ENCODE measurements at places on chromosomes 1 and 21.

DNA sequence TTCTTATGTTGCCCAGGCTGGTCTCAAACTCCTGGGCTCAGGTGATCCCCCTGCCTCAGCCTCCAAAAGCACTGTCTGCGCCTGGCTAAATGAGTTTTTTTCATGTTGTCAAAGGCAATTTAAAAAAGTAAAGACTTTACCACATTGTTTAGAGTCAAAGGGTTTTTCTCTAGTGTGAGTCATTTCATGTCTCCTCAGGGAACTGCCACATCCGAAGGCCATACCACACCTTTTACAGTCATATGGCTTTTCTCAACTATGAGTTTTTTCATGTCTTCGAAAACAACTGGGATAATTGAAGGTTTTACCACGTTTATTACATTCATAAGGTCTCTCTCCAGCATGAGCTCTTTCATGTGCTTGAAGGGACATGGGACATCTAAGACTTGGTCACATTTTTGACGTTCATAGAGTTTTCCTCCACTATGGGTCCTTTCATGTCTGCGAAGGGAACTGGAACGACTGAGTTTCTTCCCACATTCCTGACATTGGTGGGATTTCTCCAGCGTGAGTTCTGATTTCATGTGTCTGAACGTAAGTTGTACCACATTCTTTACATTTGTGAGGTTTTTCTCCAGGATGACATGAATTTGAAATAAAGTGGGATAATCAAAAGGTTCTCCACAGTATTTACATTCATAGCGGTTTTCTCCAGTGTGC is 65.6 kb downstream of the UCHL5 start:
- ATAC-seq, result no peak

DNA sequence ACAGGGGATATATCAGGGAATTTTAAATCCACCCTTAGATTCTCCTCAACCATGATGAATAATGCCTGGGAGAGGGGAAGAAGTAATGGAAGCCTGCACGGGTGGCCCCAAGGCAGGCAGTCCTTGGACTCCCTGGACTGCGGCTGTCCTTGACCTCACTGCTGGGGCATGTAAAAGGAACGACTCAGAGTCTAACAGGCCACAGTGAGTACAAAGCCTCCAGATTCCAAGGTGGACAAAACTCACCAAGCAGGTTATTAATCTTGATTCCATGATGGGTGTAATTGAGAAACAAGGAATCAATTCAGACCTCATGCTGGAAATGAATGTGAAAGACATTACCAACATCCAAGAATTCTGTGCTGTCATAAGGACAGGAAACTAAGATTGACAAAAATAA is 13.0 kb upstream of the ARHGAP29 start:
- no peak for ATAC-seq

- no peak for ATAC-seq
These were observed 35.2 kb upstream of the EDEM3 start for GRCh38 chr1:184789884-184790283.

GRCh38 chr1:70333245-70333644 is 21.3 kb downstream of the ANKRD13C start:
- ATAC-seq, result no peak

- ATAC-seq, result no peak
These were observed 19.3 kb upstream of the TBX19 start for GRCh38 chr1:168261390-168261789.

DNA sequence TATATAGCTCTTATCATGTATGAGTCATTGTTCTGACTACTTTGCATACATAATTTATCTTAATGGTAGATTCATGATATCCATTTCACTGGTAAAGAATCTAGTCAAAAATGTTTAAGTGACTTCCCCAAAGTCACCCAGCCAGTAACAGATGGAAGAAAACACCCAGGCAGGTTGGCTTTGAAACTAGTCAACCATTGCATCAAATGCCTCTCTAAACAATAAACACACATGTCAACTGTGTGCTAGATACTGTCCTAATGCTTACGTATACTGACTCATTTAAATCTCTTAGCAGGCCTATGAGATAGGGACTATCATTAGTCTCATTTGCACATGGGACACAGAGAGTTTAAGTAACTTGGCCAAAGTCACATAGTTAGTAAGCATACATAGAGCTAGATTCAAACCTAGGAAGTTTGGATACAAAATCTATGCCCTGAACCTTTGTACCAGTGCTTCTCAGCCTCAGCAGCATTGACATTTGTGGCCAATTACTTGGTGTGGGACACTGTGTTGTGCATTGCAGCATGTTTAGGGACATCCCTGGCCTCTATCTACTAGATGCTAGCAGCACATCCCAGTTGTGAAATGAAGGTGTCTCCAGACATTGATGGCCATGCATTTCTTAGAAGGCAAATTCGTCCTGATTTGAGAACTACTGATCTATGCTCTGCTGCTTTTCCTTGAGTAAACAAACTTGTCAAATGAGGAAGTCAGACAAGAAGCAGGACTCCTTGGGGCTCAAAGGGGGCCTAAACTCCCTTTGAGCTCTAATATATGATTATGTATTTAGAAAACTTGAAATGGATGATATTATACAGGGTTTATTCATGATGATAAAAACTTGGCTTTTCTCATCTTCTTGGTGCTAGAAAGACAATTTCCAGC is 316.3 kb downstream of the KCNH1 start:
- no peak for ATAC-seq

DNA sequence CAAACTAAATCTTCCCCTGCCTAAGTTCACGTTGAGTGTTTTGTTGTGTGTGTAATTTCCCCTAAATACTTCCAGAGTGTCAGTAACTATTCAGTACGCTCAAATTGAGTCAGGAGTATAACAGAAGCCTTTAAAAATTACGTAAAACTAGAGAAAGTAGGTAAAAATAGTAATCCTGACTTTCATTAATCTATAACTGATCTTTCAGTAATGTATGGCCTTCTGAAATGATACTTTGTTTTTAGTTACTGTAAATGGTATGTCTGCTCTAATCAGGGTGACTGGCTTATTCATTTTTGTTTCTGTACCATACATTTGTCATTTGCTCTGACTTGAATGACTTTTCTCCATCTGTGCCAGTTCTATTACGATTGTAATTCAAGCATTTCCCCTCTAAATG is 29.4 kb downstream of the MIER1 start:
- no peak for ATAC-seq

- ATAC-seq, result no peak
These were observed 21.1 kb upstream of the CDK18 start for GRCh38 chr1:205483372-205483771.

DNA sequence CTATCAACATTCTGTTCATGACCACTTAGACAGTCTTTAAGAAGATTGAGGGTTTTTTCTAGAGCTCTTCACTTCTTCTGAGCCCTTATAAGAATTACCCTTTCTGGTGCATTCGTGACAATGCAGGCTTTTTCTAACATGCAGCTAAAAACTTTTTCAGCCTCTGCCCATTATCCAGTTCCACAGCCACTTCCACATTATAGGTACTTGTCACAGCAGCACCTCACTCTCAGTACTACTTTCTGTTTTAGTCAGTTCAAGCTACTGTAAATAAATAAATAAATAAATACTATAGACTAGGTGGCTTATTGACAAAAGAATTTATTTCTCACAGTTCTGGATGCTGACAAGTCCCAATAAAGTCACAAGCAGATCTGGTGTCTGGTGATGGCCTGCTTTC is 284.4 kb upstream of the PKN2 start:
- ATAC-seq, result no peak

GRCh38 chr21:40678681-40679284 is 168.2 kb downstream of the DSCAM start:
- ATAC-seq, result no peak

DNA sequence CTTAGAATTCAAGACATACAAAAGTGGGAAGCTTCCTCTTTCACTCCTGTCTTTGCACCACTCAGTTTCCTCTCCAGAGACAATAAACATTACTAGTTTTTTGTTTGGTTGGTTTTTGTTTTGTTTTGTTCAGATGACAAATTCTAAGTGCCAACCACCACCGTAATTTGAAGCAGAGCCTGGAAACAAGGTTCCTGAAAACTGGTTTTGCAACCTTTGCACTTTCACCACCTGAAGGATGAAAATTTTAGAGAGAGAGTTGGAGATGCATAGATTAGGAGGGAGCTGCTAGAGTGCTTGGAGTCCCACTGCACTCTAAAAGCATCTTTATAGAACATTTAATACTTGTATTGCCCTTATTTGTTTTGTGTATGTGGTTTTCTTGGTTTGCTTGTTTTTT is 20.2 kb upstream of the MGST3 start:
- no peak for ATAC-seq

DNA sequence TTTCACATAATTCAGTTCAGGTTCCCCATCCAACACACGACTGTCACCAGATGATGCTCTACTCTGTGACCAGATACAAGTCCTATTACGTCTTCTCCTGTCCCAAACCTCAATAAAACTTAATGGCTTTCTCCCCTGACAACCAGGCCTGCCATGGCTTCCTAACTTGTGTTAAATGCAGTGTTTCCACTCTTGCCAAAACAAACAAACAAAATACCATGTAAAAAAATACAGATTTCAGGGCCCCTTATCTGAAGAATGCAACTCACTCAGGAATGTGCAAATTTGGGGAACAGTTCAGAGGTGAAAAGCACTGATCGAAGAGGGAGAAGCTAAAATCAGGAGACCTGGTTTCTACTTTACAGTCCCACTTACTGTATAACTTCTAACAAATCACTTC is 863 bp upstream of the NUF2 start:
- ATAC-seq, result no peak

DNA sequence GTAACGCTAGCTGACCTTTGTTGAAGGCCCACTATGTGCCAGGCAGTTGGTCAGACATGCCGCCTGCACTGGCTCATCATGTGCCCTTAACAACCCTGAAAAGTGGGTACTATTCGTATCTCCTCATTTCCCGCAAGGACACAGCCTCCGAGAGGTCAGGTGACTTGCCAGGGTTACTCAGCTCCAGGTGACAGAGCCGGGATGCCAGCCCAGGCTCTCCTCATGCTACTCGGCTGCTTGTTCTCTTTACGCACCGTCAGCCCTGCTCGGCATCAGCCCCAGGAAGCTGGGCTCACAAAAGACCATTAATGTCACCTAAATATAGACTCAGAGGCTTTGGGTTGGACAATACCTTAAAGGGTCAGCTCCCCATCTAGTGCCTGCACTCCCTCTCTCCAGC is 29.0 kb downstream of the GRHL3 start:
- no peak for ATAC-seq

GRCh38 chr1:3522564-3523265 is 68.2 kb downstream of the ARHGEF16 start:
- no peak for ATAC-seq

DNA sequence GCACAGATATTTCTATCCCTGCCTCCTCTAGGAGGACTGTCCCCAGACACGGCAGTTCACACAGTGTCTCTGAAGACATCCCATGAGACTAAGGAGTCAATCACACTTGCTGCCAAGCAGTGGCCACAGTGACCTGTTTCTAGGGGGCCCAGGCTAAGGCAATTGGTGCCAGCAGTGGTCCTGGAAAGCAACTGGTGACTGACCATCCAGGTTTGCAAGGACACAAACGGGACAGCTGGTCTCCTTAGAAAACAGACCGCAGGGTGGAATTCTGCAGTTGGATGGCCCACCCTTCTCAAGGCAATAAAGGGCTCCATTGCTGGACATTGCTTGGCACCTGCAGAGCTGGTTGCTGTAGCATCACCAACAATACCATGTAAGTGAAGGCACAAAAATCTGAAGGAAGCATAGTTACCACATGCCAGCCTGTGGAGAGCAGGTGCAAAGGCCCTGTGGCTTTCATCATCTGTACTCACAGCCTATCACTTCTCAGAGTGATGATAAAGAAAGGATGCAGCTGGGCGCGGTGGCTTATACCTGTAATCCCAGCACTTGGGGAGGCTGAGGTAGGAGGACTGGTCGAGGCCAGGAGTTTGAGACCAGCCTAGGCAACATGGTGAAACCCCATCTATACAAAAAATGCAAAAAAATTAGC is 81.5 kb downstream of the STUM start:
- no peak for ATAC-seq

DNA sequence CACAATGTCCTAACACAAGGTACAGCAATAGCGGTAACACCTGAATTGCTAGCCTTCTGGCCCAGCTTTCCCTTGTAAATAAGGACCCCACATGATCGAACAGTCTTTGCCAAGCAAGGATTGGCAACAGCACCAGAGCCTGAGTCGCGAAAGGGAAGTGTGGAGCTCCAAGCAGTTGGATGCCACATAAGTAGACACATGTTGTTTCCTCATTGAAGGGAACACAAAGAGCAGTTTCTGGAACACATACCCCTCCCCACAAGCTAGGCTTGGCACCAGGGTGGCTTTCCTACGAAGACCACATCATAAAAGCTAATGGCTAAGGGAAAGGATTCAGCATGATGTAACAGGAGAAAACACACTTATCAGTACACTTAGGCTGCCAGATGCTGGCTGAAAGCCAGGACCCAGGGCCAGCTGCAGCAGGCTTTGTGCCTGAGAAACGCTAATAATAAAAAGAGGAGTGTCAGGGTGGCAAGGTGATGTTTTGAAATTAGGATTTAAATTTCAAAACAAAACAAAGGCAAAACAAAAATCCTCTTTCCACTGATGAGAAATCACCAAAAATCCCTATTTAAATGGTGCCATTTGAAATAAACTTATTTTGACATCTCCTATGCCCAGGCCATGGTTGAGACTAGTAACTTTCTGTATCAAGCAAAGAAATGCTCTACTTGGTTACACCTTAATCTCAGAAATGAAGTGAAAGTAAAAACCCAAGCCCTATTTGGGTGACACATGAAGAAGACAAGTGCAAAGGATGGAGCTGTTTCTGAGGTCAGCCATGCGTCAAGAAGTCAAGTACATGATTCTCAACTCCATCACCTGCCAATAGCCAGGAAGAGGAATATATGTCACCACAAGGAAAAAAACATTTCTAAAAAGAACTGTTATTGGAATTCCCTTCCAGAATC is 11.9 kb upstream of the CPLANE2 start:
- peak; percentile 74 for ATAC-seq

DNA sequence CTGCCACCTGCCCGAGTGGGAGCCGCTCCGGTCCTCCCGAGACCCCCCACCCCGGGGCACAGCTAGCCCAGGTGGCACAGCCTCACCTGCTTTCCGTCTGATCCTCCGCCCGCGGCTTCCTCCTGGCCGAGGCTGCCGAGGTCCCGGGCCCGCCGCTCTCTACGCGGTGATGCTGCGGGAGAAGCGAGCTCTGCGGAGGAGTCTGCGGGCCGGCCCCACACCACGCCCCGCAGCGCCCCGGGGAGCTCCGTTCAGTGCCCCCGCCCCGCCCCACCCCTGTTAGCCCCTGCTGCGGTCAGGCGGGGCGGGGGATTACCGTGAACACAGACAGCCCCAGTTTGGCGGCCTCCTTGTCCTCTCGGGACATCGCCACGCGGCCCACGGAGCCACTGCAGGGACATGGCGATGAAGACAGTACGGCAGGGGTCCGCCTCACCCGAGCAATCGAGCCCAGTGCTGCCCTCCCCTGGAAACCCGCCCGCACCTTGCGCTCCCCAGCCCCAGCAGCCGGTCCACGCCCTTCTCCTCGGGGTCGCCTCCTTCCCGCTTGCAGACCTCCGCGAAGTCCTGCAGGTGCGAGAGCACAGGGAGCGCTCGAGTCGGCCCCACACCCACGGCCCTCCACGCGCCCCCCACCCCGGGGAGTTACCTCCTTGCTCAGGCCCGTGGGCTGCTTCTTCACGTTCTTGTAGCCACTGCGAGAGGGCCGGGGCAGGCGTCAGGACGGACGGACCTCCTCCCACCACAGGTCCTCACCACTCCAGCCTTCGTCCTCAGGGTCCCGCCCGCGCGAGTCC is 933 bp downstream of the C1orf35 start:
- ATAC-seq, result no peak

GRCh38 chr1:43238085-43238484 is 31.7 kb upstream of the TMEM125 start:
- ATAC-seq, result peak; percentile 65
